ENCODE measurements at places on chromosomes 12 and 14. TPM values are rescaled to one million over a fixed set of nuclear protein-coding genes. Genes with fewer than 3 reads are reported as not detected.

APOF gene
- total RNA-seq: not detected

YARS2 gene
- total RNA-seq: 37.4 TPM

RAD9B gene
- 0.40 TPM for total RNA-seq

PIWIL1 gene
- total RNA-seq: not detected

SOAT2 gene
- 0.07 TPM for total RNA-seq

- H3K36me3 ChIP-seq: no peaks in the 10 kb centered on the region
- no peak for DNase-seq
- no peaks in the 10 kb centered on the region for H3K27me3 ChIP-seq
- no peak overlapping the region for H3K4me3 ChIP-seq
Measured at GRCh38 chr12:21891751-21892217, 49.4 kb downstream of the ABCC9 start.

- H3K4me1 ChIP-seq: no peaks in the 10 kb centered on the region
- peaks cover 21% of the 10 kb centered on the region for H3K27me3 ChIP-seq
- no peak for DNase-seq
- H3K36me3 ChIP-seq: no peaks in the 10 kb centered on the region
- H3K27ac ChIP-seq: no peak overlapping the region
- H3K4me3 ChIP-seq: no peak overlapping the region
Measured at GRCh38 chr12:68178774-68179439, 19.4 kb upstream of the IFNG start.

DNA sequence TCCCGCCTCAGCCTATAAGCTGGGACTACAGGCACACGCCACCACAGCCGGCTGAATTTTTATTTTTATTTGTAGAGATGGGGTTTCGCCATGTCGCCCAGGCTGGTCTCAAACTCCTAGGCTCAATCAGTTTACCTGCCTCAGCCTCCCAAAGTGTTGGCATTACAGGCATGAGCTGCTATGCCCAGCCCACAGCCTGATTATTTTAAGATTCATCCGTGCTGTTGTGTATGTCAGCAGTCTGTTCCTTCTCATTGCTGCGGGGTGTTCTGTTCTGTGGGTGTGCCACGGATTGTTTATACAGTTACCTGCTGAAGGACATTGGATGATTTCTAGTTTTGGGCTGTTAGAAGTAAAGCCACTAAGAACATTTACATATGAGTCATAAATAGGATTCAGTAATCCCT is 9.6 kb upstream of the EP400 start:
- no peak overlapping the region for H3K4me3 ChIP-seq
- H3K4me1 ChIP-seq: no peaks in the 10 kb centered on the region
- H3K27me3 ChIP-seq: no peaks in the 10 kb centered on the region
- H3K27ac ChIP-seq: no peak overlapping the region
- DNase-seq: no peak

DNA sequence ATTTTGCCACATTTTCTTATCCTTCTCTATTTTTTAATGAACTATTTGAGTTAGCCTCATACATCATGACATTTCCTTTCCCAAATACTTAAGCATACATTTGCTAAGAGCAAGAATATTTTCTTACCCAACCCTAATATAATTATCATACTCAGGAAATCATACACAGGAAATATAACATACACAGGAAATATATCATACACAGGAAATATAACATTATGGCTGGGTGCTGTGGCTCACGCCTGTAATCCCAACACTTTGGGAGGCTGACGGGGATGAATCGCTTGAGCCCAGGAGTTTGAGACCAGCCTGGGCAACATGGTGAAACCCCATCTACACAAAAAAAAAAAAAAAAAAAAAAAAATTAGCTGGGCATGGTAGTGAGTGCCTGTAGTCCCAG is 4.9 kb downstream of the NCKAP1L start:
- H3K27ac ChIP-seq: no peak overlapping the region
- H3K4me1 ChIP-seq: no peaks in the 10 kb centered on the region
- no peaks in the 10 kb centered on the region for H3K36me3 ChIP-seq
- DNase-seq: no peak
- no peak overlapping the region for H3K4me3 ChIP-seq

GRCh38 chr14:53979113-53979681 is 22.6 kb upstream of the BMP4 start:
- H3K4me3 ChIP-seq: no peak overlapping the region
- H3K27me3 ChIP-seq: no peaks in the 10 kb centered on the region
- DNase-seq: no peak
- H3K4me1 ChIP-seq: no peaks in the 10 kb centered on the region
- H3K36me3 ChIP-seq: no peaks in the 10 kb centered on the region

Data from PC-3 (cell line).